ENCODE measurements at places on chromosomes 16 and 17. TPM values are rescaled to one million over a fixed set of nuclear protein-coding genes. Genes with fewer than 3 reads are reported as not detected.

The COPZ2 gene
- total RNA-seq = 12.3 TPM

The KRTAP4-6 gene
- not detected for total RNA-seq

The RASD1 gene
- total RNA-seq = 0.63 TPM

The STARD3 gene
- total RNA-seq = 49.8 TPM

The PRRT2 gene
- total RNA-seq = 0.66 TPM
